Fibroblast of gingiva (primary cell): ENCODE measurements at places on chromosomes 5 and 9.

DNA sequence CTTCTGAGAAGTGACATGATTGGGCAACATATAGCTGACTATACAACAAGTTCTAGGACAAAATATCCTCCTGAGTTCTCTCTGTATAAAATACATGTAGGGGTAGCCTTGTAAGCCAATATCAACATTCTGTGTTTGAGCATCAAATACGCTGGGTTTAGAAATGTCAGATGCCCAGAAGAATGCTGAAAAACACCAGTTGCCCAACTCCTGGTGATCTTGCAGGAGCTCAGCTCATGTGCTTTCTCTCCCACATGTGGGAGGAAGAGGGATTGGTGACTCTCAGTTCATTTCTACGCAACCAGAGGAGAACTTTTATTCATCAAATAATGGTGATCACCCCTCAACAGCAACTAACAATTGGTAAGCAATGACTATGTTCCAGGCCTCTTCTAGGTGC is 810.9 kb upstream of the ACO1 start:
- DNase-seq: no peak

- DNase-seq: peak; percentile 48
Observed at GRCh38 chr5:132771503-132771998, 5.5 kb downstream of the SEPTIN8 start.

DNA sequence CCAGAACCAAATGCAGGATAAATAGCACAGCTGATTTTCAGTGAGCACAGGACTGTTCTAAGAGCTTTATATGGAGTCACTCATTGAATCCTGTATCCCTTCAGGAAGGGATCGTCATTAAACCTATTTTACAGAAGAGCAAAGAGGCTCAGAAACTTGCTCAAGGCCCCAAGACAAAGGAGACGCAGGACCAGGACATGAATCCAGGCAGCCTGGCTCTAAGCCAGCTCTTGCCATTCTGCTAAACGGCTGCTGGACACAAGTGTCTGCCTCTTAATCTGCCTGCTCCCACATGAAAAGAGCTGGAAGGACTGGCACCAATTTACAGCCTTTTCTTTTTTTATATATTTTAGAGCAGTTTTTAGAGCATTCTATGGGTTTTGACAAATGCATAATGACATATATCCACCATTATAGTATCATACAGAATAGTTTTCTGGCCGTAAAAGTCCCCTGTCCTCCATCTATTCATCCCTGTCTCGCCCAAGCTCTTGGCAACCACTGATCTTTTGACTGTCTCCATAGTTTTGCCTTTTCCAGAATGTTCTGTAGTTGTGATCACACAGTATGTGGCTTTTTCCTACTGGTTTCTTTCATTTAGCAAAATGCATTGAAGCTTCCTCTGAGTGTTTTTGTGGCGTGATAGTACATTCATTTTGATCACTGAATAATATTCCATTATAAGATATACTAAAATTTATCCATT is 37.5 kb downstream of the RETREG1 start:
- no peak for DNase-seq

DNA sequence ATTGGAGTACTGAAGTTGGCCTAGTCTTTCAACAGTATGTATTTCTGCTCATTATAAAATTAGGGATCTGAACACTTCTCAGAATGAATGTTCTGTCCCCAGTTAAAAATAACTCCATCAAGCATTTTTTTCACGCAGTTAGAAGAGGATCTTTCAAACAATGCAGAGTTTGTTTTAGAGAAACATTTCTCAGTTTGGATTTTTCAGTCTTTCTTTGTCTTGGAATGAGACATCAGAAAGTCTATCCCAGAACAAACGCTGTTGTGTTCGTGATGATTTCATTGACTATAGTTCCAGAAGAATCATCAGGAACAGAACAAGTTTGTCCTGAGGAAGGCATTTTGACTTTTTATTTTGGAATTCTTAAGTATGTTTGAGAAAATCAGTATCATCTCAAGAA is 218.7 kb downstream of the ARRDC3 start:
- DNase-seq: no peak

GRCh38 chr5:135834639-135835529 is at the start of gene SLC25A48:
SLC25A48 (plus strand) TSS chr5:135834663; CDS start chr5:135834848, 185 bp downstream.
- DNase-seq: peak; percentile 15

- no peak for DNase-seq
Observed at GRCh38 chr9:30673132-30673531, 1711.3 kb upstream of the ACO1 start.

DNA sequence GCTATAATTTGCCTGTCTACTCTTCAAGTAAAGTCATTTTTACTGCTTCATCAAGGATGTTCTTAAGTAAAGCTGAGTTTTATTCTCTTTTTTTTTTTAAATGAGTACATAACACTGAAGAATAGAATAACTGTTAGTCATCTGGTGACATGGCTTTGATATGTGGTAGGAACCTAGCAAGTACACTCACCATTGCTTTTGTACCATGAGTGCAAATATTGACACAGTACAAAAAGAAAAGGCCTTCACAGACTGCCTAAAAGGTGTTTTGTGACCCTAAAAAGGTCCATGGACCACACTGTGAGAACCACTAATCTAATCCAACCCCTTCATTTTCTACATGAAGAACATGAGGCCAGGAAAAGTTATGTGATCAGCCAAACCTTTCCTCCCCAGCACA is 55.0 kb downstream of the ECPAS start:
- no peak for DNase-seq

DNA sequence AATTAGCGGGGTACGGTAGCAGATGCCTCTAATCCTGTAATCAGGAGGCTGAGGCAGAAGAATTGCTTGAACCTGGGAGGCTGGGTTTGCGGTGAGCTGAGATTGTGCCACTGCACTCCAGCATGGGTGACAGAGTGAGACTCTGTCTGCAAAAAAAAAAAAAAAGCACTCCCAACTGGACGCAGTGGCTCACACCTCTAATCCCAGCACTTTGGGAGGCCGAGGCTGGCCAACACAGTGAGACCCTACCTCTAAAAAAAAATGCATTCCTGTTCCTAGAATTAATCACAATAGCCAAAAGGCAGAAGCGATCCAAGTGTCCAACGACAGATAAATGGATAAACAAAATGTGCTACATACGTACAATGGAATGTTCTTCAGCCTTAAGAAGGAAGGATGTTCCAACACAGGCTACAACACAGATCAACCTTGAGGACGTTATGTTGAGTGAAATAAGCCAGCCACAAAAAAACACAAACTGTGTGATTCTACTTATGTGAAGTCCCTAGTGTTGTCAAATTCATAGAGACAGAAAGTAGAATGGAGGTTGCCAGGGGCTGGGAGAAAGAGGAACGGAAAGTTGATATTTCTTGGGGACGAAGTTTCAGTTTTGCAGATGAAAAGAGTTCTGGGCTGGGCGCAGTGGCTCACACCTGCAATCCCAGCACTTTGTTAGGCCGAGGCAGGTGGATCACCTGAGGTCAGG is 13.8 kb downstream of the FAM78A start:
- DNase-seq: no peak

DNA sequence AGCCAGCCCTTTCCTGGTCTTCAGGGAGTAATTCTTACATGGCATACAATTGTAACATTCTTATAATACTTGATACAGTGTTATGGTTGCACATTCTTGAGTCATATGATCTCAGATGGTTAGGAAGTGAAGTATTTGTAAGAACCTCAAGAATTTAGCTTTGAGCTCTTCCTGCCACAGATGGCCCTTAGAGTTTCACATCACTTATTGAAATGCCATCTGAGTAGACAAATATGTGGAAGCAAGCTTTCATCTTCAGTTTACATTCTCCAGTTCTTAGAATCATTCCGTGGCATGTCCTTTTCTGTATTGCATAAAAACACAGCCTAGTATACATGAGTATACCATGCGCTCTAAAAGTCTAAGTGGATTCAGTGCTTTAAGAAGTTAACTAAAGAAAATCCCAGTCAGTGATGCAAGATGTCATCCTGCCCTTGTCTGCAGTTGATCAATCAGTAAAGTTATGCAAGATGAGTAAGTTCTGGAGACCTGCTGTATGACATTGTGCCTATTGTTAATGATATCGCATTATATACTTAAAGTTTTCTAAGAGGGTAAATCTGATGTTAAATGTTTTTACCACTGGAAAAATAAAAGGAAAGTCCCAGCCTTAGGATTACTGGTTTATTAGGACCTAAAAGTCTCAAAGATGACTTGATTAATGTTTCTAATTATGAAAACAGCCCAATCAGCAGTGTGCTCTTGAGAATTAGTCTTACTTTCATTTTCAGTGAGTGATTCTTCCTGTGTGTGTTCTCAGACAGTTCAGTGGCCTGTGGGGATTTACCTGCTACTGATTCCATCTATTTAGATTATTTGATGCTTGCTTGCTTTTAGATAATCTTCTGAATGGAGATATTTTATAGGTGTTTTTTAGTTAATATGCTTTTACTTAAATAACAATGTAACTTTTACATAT is 29.4 kb downstream of the RHOBTB3 start:
- DNase-seq: peak; percentile 97

DNA sequence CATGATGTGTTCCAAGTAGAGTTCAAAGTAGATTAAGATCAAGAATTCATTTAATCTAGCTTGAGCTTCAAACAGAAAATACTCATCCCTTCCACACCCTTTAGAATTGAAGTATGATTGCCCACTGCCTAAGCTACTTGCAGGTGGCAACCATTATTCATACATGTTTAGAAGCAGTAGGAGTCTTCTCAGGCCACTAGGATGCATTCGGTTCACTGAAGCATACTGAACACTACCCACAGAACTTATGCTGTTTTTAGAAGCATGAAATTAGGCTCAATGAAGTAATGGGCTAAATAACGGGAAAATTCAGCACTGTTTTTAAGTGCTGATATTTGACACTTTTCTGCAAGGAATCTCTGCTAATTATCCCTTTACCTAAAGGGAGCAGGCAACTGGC is 263.4 kb downstream of the DEPDC1B start:
- DNase-seq: no peak

- peak; percentile 75 for DNase-seq
Observed at GRCh38 chr9:132877824-132878694, at the start of gene AK8. AK8 (minus strand) TSS chr9:132878284; CDS start chr9:132878255, 29 bp downstream.

GRCh38 chr9:120895951-120896350 is 19.0 kb upstream of the PHF19 start:
- no peak for DNase-seq

DNA sequence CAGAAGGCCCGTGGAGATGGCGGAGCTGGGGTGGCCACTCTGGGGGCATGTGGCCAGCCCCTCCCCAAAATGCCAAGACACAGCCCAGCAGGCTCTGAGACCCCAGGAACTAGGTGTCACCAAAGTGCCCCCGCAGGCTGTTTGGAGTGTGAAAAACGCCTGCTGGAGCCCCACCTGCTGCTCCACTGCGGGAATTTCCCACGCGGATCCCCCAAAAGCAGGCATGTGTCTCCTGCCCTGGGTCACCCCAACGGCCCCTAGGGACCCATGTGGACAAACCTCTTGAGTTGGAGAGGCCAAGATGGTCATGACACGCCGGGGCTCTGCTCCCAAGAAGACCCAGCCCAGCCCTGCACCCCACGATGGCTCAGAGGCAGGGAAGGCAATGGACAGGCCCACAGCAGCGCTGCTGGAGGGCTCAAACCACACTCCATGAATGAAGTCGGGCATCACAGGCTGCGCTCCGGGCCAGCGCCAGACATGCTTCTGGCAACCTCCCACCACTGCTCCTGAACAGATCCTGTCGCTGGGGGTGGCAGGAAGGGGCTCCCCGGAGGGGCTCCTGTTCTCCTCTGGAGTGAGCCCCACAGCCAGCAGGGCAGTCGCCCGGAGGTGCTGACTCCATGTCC is 15.3 kb downstream of the NOTCH1 start:
- no peak for DNase-seq

- no peak for DNase-seq
Observed at GRCh38 chr5:60727033-60727679, 27.2 kb upstream of the DEPDC1B start.

- no peak for DNase-seq
Observed at GRCh38 chr5:133030343-133031005, 4.1 kb upstream of the ZCCHC10 start.

DNA sequence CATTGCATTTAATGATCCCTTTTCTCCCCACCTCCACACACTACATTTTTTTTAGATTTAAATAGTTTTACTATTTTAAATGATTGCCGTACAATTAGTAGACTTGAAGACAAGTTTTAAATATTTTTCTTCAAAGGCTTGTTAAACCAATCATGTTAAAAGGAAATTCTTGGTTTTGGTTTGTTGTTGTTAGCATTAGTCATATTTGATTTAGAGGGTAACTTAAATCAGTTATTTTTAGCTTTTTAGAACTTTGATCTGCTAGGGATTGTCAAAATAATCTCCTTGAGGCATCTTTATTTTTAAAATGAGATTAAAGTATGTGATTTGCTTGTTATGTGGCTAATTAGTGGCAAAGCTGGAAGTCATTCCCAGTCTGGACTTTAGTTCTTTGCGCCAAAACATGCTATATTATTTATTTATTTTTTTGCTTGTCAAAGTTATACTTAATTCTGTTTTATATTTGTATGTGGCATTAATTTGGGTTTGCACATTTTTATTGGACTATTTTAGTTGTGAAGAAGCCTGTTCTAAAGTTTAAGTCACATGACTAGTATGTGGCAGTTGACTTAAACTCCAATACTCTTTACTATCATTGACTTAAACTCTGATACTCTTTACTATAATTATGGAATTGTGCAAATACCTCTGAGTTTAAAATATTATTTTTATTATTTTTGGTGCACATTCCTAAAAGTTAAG is 14.7 kb downstream of the ITGA1 start:
- no peak for DNase-seq
